ENCODE measurements at places on chromosomes 1 and 21.

DNA sequence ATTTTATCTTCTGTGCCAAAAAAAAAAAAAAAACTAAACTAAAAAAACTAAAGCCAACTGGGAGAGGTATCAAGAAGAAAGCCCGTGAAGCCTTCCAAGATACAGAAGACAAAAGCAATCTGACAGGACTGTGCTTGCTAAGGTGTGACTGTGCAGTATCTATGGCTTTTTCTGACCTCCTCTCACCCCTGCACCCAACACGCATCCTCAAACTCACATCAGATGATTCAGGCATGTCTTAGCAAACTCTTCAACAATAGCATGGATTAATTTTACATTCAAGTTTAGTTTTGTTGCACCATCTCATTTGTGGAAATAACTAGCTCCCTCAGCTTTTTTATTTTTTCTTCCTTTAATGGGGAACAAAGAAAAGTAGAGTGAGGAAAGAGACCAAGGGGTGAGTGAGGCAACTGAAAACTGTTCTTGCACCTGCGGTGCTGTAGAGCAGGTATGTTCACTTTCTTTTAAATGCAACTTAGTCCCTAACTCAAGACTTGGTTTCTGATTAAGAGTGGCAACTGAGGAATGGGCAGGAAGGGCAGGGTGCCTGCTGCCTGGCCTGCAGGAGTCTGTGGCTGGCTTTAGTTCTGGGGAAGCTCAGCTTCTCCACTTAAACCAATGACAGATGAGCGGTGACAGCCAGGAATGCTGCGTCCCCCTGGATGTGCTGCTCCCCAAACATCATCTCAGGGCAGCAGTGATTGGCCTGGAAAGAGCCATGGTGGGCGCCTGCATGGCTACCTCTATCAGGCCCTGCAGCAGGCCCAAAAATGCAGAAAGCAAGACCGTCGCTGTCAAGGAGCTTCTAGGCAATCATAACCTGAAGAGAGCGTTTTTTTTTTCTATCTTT is 71.3 kb upstream of the LRRC8B start:
- DNase-seq = no peak
- no peaks in the 10 kb centered on the region for H3K36me3 ChIP-seq
- peak overlapping the region; percentile 88 for H3K27ac ChIP-seq
- no peak overlapping the region for H3K4me3 ChIP-seq

DNA sequence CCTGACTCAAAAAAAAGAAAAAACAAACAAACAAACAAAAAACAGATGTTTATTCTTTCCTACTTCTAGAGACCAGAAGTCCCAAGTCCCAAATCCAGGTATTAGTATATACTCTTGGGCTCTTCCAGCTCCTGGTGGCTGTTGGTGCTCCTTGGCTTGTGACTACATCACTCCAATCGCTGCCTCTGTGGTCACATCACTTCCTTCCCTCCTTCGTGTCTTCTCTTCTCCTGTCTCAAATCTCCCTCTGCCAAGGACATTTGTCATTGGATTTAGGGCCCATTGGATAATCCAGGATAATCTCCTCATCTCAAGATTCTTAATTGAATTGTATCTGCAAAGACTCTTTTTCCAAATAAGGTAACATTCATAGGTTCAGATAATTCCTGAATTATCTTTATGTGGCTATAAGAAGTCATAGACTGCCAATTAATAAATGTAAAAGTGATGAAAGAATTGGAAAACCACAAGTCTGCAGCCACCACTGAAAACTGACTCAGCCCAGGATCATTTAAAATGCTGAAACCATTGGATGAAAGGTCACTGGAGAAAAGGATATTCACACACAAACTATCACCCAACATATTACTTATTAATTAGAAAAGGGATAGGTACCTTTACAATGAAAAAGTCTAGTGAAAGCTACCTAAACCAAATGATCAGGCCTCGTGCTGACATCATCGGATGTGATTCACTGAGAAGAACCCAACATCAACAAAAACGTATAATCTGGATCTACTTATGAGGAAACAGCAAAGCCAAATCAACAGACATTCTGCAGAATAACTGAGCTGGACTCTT is 67.1 kb downstream of the ZNF281 start:
- DNase-seq = no peak
- H3K27ac ChIP-seq = no peak overlapping the region
- H3K4me1 ChIP-seq = no peaks in the 10 kb centered on the region
- H3K4me3 ChIP-seq = no peak overlapping the region
- no peaks in the 10 kb centered on the region for H3K27me3 ChIP-seq

DNA sequence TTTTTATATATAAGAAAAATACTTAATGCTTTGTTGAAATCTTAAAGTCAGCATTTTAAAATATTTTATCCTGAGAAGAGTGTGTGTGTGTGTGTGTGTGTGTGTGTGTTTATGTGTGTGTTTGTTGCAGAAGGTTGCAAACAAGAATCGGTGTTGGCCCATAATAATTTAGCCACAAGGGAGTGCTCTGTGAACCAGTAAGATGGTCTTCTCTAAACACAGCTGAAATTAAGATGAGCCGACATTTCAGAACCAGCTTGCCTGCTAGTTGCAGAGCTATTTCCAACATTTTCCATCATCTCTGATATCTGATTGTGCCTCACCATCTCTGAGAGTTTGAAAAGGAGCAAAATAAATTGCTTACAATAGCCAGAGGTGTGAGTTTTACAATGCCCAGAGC is 158.8 kb upstream of the SGIP1 start:
- peak overlapping the region; percentile 60 for H3K27ac ChIP-seq
- H3K36me3 ChIP-seq = no peaks in the 10 kb centered on the region
- H3K4me3 ChIP-seq = no peak overlapping the region
- H3K4me1 ChIP-seq = no peaks in the 10 kb centered on the region
- no peaks in the 10 kb centered on the region for H3K27me3 ChIP-seq
- no peak for DNase-seq

DNA sequence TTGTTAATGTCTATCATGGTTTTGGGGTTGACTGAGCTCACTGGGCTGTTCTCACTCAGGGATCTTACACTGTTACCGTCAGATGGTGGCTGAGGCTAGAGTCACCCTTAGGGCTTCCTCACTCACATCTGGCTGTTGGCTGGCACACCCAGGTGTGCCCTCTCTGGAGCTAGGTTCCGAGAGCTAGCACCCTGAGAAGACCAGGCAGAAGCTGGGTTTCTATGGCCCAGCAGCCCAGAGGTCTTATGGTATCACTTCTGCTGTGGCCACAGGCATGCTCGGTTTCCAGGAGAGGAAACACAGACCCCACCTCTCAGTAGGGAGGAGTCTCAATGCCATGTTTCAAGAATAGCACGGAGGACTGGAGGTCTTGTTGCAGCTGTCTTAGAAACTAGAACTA is 20.7 kb upstream of the KIF1B start:
- no peak overlapping the region for H3K27ac ChIP-seq
- no peak overlapping the region for H3K4me3 ChIP-seq
- H3K36me3 ChIP-seq = no peaks in the 10 kb centered on the region
- DNase-seq = no peak
- no peaks in the 10 kb centered on the region for H3K4me1 ChIP-seq
- no peaks in the 10 kb centered on the region for H3K27me3 ChIP-seq

DNA sequence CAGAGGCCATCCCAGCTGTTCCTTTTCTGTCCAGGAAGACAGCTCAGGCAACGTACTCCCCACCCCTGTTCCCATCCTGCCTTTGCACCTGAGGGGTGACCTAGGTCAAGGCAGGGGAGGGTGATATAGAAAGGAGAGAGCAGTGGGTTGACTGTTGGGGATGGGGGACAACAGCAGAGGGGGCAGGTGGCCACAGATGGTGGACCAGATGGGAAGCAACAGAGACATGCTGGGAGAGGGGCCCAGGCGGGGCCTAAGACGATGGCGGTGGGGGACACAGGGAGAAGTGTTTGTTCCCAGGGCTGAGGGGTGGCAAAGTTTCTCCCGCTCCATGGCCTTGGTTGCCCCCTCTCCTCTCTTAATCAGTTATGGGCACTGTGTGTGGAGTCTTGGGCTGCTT is 6.3 kb downstream of the CELSR2 start:
- H3K27me3 ChIP-seq = no peaks in the 10 kb centered on the region
- H3K4me1 ChIP-seq = peaks cover 90% of the 10 kb centered on the region
- H3K36me3 ChIP-seq = no peaks in the 10 kb centered on the region
- peak overlapping the region; percentile 94 for H3K27ac ChIP-seq

DNA sequence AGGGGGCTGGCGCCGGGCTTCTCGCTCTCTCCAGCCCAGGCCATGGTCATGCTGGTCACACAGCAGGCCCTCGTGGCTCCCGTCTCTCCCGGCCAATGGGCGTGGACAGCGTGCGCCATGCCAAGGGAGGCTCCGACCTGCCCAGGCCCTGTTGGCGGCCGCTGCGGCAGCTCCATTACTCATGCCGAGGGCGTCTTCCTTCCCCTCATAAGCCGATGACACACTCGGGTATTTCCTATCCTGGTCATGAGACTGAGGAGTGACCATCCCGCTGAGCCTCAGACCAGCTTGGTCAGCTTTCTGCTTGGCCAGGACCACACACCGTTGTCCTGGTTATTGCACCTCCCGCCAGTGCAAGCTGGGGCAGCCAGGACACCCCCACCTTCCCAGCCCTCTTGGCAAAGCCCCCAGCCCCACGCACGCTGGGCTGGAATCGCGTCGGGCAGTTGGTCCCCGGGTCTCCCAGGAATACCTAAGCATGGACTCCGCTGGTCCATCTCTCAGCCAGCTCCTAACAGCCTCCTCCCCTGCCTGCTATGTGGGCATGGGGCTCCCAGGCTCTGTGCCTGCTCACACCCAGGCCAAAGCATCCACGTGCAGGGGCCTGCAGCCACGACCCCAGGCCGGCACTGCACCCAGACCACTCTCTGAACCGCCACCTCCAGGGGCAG is 49.8 kb downstream of the ARHGEF16 start:
- no peak for DNase-seq
- H3K36me3 ChIP-seq = no peaks in the 10 kb centered on the region
- peaks cover 39% of the 10 kb centered on the region for H3K4me1 ChIP-seq
- H3K27me3 ChIP-seq = no peaks in the 10 kb centered on the region
- peak overlapping the region; percentile 4 for H3K4me3 ChIP-seq

DNA sequence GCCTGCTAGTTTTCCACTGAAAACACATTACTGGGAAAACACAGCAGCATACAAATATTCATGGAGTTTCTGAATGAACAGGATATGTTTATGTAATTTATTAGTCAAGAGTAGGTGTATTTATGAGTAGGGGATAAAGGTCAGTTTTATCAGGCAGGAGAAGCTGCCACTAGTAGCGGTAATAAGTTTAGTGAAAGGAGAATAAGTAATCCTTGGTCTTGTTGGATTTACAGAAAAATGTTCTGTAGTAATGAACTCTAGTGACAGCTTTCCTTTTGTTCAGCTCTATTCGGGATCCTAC is 1.2 kb downstream of the MAST2 start:
- no peaks in the 10 kb centered on the region for H3K27me3 ChIP-seq
- H3K27ac ChIP-seq = peak overlapping the region; percentile 85
- H3K36me3 ChIP-seq = no peaks in the 10 kb centered on the region

DNA sequence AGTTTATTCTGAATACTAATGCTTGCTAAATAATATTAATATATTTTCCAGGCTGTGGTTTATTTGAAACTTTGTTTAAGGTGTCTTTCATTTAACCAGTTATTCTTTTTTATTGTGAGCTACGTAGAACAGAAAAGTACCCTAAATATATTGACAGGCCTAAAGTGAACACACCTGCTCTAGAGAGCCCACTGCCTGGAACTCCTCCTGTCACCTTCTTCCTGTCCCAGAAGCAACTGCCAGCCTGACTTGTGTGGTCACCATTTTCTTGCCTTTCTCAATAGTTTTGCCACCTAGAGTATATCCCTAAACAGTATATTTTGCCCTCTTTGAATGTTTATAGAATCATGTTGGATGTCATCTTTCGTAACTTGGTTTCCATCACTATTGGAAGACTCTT is 48.5 kb downstream of the SCCPDH start:
- peaks cover 11% of the 10 kb centered on the region for H3K4me1 ChIP-seq
- H3K36me3 ChIP-seq = no peaks in the 10 kb centered on the region
- H3K4me3 ChIP-seq = no peak overlapping the region
- no peak overlapping the region for H3K27ac ChIP-seq

GRCh38 chr1:29240400-29240837 is 4.1 kb downstream of the PTPRU start:
- H3K4me1 ChIP-seq = peaks cover 34% of the 10 kb centered on the region
- H3K27ac ChIP-seq = no peak overlapping the region
- H3K36me3 ChIP-seq = no peaks in the 10 kb centered on the region
- H3K27me3 ChIP-seq = peaks cover 45% of the 10 kb centered on the region

DNA sequence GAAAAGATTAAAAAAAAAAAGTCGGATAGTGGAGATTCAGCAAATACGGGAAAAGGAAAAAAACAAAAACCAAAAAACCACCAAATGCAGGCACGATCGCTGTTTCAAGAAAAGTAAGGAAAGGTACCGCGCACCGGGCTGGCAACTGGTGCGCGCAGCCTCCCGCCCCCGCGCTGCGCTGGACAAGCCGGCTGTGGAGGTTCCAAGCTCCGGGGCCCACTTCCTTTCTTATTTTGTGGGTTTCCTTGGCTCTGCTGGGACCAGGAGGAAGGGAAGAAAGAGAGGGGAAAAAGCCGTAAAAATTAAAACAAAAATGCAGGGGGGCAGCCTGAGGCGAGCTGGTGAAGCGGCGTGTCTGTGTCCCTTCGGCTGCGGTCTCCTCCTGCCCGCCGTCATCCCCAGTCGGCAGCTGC is 233 bp downstream of the ADAMTS5 start:
- H3K36me3 ChIP-seq = no peaks in the 10 kb centered on the region
- no peaks in the 10 kb centered on the region for H3K27me3 ChIP-seq
- DNase-seq = no peak
- H3K4me1 ChIP-seq = peaks cover 9% of the 10 kb centered on the region

DNA sequence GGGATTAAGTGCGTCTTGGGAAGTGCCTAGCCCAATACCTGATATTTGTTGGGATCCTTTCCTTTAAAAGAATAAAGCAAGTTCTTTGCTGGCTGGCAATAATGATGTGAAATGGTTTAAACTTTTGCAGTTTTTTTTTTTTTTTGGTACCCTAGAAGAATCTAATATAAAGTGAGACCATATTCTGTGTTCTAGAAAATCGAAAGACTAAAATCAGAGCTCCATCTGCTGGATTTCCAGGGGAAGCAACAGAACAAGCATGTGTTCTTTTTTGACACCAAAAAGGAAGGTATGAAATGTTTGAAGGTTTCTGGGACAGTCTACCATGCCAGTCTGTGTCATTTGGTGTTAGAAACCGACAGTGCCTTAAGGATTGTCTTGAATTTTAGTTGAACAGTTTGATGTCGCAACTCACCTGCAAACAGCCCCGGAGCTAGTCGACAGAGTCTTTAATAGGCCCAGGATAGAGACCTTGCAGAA is 6.4 kb downstream of the UTP11 start:
- no peak for DNase-seq
- H3K4me3 ChIP-seq = no peak overlapping the region
- peak overlapping the region; percentile 91 for H3K27ac ChIP-seq

GRCh38 chr1:115189814-115190539 is 100.7 kb upstream of the TSPAN2 start:
- no peak for DNase-seq
- no peak overlapping the region for H3K27ac ChIP-seq
- no peaks in the 10 kb centered on the region for H3K27me3 ChIP-seq
- H3K36me3 ChIP-seq = no peaks in the 10 kb centered on the region
- no peak overlapping the region for H3K4me3 ChIP-seq

DNA sequence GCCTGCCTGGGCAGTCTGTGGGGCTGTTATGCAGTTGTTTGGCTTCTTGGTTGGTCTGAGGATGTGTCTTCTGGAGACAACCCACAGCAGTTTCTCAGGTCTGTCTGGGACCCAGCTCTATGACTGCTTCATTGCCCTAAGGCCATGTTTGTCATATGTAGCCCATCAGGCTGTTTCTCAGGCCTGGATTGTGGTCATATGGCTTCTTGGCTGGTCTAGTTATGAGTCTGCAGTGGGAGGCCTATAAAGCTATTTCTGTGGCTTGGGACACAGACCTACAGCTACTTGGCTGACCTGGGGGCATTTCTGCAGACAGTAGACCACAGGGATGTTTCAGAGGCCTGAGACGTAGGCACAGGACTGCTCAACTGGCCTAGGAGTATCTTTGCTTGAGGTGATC is 41.5 kb downstream of the CHIA start:
- DNase-seq = no peak
- H3K4me1 ChIP-seq = no peaks in the 10 kb centered on the region
- H3K36me3 ChIP-seq = no peaks in the 10 kb centered on the region
- H3K4me3 ChIP-seq = no peak overlapping the region
- H3K27ac ChIP-seq = no peak overlapping the region
- no peaks in the 10 kb centered on the region for H3K27me3 ChIP-seq

Data from esophagus squamous epithelium (tissue), 5 donors.